Activated CD4-positive, alpha-beta T cell treated with anti-CD3 and anti-CD28 coated beads, Interleukin-2, amount 10 ng/mL, durations not matched to agents 7 days and 5 days (primary cell): ENCODE measurements at places on chromosomes 3 and 15.

DNA sequence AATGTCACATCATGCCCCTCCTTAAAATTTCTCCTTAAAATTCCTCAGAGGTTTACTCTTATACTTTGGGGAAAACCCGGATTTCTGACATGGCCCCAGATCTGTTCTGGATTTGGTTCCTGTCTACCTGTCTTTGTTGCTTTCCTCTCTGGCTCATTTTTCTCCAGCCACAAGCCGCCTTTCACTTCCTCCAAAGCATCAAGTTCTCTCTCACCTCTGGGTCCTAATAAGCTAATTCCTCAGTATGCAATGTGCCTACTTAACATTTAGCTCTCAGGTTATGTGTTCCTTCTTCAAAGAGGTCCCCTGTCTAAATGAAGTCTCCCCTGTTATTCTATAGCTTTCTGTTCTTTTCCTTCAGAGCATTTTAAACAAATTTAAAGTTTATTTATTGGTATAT is 16.1 kb downstream of the HMG20A start:
- no peak for DNase-seq

GRCh38 chr3:183555541-183556081 is at the start of gene KLHL6:
TSS of gene KLHL6 (minus strand) at chr3:183555706. CDS start at chr3:183555653, 53 bp downstream.
- DNase-seq = peak; percentile 79

DNA sequence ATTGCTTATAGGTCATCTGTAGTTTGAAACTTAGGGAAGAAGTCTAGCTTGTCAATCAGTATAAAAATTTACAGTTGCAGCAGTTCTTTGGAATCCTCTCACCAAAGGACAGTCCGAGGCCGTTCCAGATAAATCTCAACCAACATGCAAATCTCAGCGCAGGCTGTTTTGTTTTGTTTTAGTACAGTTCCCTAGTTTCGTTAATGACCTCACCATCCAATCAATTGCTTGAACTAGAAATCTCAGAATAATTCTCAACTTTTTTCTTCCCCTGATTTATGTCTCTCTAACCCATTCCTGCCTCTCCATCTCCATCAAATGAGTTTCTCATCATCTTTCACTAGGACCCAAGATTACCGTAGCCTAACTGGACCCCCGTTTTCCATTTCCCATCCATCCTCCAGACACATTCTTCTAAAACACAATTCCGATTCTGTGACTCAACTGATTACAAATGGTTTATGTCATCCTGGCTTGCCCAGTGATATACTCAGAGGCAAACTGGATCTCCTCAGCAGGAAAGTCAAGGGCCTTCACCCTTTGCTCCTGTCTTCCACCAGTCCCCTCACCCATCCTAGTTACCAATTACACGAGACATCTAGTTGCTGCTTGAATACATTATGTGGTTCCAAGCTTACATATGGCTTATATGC is 1.3 kb downstream of the SMCO1 start:
- no peak for DNase-seq

- DNase-seq = no peak
Measured at GRCh38 chr3:177569875-177570657, 372.8 kb upstream of the TBL1XR1 start.

- DNase-seq = no peak
Measured at GRCh38 chr3:46892285-46893145, 15.0 kb downstream of the PTH1R start.

DNA sequence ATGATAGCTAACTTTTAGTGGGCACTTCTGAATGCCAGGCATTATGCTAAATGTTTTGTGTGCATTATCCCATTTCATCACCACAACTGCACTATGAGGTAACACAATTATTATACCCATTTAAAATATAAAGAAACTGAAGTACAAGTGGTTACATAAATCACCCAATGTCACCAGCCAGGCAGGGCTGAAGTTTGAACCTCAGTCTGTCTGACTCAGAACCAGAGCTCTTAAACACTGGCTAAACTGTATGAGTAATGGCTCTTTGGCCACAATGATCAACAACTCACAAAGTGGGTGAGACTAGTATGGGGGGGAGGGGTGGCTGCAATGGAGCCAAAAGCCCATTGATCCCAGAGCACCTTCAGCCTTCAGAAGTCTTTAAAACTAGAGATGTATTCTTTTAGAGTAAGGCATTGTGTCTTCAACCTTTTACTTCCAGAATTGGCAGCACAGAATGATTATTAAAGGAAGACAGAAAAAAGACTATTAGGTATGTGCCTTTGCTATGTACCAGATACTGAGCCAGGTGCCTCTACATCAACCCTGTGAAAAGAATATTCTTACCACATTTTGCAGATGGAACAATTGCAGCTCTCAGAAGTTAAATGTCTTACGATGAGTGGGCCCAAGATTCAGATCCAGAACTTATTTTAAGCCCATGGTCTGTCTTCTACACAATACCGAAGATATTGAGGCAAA is 166.9 kb downstream of the UACA start:
- no peak for DNase-seq

DNA sequence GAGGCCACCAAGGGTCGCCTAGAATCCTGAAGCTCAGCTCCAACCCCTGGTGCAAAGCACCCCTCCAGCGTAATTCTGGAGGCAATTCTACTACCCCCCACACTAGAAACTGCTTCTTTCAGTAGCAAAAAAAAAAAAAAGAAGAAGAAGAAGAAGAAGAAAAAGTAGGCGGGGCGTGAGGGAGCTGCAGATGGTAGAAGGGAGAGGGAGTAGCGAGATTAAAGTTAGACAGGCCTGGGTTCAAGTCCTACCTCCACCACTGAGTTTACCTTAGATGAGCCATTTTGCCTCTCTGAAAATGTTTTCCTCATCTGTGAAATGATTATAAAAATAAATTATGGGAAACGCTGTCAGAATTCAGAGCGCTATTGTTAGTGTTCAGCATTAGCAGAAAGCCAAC is 913 bp downstream of the FAM174B start:
- DNase-seq = no peak

GRCh38 chr3:56966104-56966503 is 94.4 kb upstream of the SPATA12 start:
- no peak for DNase-seq

GRCh38 chr3:177816667-177817208 is 619.5 kb upstream of the TBL1XR1 start:
- DNase-seq = no peak

DNA sequence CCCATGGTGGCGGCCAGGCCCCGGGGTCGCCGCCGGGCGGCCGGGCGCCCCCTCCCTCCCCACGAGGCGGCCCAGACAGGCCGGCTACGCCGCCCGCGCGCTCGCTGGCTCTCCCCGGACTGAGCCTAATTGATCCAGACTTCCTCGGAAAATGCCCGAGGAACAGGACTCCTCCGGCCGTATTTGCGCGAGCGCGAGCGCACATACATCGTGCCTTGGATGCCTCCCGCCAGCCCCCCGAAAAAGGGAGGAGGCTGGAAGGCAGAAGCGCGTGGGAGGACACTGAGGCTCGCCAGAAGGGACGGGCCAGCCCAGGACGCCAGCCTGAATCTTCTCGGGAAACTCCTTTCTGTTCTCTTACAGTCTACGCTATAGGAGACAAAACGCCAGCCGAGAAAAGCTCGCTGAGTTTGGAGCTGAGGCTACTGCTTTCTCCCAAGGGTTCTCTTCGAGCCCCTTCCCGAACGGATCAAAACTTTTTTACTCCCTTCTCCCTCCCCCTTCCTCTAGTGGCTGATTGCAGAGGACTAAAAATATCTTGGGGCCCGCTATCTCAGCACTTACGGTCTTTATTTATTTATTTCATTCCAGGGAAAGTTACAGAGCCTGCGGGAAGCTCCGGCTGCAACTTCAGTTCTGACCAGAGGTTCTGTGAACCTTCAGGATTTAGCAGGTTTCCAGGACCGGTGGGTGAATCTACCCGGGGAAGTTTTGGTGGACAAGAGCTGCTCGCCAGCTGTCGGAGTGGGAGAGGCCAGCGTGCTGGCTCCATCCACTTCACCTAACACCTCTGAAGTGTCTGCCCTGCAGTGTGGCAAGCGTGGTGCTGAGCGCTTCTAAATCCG is at the start of gene PDZRN3:
PDZRN3 (minus strand) TSS at position 121 of the 845 bp plus-strand sequence.
- DNase-seq = no peak

DNA sequence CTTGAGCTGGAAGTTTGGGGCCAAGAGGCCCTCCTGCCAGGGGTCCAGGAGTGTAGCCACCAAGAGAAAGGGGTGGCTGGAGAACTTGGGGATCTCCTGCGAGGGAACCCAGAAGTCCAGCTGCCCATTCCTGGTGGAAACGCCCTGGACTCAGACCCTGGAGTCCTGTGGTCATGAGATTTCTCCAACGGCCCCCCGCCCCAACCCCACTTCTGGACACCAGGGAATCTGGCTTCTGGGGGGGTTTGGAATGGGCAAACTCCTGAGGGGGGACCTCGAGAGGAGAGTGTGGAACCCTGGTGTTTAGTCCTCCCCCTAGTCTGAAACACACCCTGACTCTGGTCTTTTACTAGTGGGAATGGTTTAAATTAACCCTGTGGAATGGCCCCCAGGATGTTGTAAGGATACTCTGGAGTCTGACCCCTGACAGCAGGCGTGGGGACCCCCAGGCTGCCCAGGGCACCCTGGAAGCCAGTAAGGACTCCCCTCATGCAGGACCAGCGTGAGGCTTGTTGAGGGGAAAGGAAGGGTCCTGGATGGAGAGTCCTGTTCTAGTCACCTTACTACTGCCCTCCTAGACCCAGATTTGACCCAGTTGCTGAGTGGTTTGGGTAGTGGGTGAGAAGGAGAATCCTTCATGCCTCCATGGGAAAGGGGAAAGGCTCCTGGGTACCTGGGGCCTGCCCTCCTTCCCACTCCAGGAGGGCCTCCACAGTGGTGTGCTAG is 540 bp downstream of the KLHDC8B start:
- no peak for DNase-seq

GRCh38 chr15:72751751-72752455 is 31.7 kb downstream of the ADPGK start:
- DNase-seq = no peak

DNA sequence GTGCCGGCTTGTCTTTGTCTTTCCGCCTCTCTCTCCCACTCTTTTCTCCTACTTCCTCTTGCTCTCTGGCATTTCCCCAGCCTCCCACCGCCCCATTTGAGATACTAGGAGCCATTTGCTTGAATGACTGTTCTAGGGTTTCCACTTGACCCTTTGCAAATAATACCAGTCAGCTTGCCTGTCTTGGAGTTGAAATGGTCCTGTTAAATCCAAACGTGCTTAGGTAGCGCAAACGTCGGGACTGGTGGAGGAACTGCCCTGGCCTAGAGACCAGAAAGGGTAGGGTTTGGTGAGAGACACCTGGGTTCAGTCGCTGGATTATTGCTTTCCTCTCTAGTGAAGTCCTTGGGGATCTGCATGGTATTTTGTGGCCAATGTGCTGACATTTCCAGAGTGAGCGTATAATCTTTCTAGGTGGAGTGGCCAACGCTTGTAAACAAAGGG is 10.6 kb downstream of the ZIC1 start:
- no peak for DNase-seq

DNA sequence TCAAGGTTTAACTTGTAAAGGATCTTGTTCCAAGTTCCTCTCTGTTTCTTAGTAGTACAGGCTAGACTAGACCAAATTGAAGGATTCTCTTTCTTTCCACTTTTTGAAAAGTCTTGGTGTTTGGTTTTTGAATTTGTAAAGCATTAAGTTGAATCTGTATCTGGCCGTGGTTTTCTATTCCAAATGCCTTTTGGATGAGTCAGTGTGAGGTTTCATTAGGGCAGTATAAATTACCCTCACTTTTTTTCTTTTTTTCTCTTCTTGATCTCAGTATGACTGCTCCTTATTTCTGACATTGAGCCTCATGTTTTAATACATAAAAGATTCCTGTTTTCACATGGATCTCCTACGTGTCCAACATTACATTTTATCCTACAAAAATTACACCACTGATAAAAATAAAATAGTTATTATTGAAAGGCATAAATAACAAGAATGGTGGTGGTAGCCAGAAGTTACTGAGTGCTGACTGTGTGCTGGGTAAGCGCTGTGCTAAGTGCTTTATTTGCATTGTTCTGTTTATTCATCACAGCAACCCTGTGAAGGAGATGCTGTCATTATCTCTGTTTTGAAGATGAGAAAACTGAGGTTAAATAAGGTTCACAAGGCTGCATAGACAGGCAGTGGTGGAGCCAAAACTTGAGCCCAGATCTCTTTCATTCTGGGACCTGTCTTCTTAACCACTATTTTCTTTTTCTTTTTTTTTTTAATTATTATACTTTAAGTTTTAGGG is 48.3 kb downstream of the MITF start:
- DNase-seq = no peak

DNA sequence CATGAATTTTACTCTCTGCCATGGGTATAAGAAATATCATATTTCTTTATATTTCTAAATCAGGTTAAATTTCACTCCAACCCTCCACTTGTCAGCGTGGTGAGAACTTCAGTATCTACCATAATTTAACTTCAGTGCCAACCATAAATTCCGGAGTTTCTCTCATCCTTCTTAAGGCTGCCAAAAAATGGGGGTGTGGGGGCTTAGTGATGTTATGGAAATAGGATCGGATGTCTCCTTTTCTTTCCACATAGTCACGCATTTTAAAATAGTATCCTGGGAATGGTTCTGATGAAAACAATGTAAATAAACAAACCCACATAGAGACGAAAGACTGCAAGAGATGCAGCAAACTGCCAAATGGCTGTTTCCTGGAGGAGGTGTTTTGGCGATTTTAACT is 12.9 kb upstream of the FAM3D start:
- DNase-seq = no peak

- no peak for DNase-seq
Measured at GRCh38 chr3:76361010-76361409, 575.7 kb upstream of the ZNF717 start.
